ENCODE measurements at places on chromosomes 3 and 15.

DNA sequence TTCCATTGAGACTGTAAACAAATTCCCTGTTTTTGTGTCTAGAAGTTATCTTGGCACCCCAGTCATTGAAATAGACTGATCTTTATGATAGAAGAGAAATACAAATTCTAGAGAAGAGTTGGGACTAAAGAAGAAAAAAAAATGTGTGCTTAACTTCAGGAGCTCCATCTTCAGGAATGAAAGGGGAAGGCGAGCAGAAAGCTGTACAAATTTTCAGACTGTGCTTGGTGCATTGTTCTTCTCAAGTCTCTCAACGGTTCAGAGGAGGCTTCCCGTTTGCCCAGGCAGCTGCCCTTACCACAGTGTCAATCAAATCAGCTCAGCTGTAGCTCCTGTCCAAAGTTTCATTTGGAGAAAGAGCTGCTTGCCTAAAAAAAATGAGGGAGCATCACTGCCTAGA lies 41.7 kb downstream of the OXSM start:
- no peak for DNase-seq

GRCh38 chr3:60431599-60431958 lies 819.7 kb downstream of the FHIT start:
- no peak for DNase-seq

DNA sequence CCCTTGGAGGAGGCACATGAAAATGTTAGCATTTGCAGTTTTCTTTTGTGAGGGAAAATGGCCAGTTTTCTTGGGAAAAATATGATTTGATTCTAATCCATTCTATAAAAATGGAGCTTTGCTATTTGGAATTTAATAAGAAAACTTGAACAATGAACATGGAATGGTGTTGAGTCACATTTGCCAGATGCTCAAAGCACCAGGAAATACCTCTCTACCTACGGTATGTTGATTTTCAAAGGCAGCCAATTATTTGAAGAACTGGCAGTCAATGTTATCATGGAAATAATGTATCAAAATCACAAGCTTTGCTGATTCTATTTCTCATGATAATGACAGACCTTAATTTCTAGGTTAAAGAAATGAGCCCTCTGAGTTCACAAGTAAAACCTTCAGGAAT lies 14.9 kb downstream of the NME9 start:
- no peak for DNase-seq

- DNase-seq: no peak
These were observed 4.9 kb downstream of the BTD start for GRCh38 chr3:15606434-15606891.

- no peak for DNase-seq
These were observed 81.6 kb downstream of the PLXNA1 start for GRCh38 chr3:127064391-127065137.

DNA sequence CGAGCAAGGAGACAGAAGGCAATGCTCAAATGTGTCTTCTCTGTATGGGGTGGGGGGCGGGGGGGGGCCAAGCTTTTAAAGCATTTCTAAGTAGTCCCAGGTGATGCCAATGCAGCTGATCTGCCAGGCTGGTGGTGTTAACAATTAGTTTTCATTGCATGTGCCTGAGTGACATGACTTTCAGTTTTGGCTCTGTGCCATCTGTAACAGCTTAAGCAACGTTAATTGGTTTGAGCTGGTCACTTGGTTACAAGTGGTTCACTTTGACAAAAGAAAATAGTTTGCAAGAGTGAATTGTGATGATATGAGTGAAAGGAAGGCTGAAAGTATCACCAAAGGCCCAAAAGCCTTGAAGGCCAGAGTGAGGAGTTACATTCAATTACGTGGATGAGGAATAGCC lies 26.4 kb upstream of the LRIG1 start:
- no peak for DNase-seq

Measured in vagina (tissue), 2 donors.